Activated CD4-positive, alpha-beta T cell treated with anti-CD3 and anti-CD28 coated beads, Interleukin-10, Interleukin-2, amounts not matched to agents 100 ng/mL and 50 ng/mL, durations not matched to agents 16 hours and 8 hours (primary cell): ENCODE measurements at places on chromosomes 13 and 19.
A peak's percentile ranks its signal among the peaks of the same experiment; 100 is the strongest.

GRCh38 chr19:23758187-23759074 lies at the start of gene ZNF681:
Gene ZNF681 (minus strand): TSS chr19:23758891. CDS start chr19:23758749, 142 bp downstream.
- peak; percentile 94 for DNase-seq

- no peak for DNase-seq
Measured at GRCh38 chr13:29733147-29733611, 117.2 kb downstream of the UBL3 start.

DNA sequence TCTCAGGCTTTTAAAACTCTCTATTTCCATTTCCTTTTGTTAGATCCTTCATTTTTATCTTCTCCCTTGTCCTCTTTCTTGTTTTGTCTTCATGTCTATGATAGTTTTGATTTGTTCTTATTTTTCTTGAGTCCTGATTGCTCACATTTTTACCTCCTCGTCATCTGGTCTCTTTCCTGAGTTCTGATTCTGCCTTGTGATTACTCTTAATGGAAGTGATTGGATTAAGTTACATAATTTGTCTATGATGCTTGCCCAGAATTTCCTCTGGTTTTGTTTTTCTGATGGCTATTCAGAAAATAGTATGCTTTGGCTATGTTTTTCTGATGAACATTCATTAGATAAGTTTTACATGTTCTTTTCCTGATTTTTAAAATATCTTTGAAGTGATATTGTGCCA lies 102.6 kb downstream of the DNAJC3 start:
- DNase-seq: no peak

DNA sequence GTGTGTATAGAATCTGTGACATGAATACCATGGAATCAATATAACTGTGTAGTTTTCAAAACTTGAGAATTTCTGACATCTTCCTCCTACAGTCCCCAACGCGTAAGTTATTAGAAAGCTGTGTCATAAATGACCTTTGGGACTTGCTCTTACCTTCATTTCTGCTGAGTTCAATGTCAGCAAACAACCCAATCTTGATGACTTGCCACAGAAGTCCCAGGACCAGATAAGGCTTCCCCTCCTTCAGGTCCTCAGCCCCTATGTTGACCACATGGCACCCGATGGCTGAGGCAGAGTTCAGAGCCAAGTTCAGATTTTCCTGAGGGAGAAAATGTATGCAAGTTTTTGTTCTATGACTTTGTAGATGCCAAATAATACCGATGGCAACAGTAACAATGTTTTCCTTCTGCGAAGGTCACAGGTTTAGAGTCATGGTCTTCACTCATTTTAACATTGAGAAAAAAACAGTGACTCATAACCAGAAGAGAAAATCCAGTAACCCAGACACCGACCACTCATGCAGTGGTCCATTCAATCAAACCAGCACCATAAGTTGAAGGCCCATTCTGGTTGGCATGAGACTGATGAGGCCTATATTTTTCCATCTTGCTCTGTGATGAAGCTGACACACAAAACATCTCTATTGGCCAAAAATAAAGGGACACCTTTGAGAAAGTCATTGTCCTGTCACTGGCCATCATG lies 29.2 kb downstream of the LCP1 start:
- DNase-seq: no peak

- DNase-seq: no peak
Measured at GRCh38 chr13:98979012-98979660, 1.3 kb upstream of the DOCK9 start.

- DNase-seq: no peak
Measured at GRCh38 chr19:12885749-12886650, 1.0 kb downstream of the KLF1 start.

GRCh38 chr13:34708566-34709313 lies 233.3 kb upstream of the NBEA start:
- DNase-seq: no peak

- DNase-seq: no peak
Measured at GRCh38 chr13:114258589-114258988, 22.8 kb upstream of the UPF3A start.

DNA sequence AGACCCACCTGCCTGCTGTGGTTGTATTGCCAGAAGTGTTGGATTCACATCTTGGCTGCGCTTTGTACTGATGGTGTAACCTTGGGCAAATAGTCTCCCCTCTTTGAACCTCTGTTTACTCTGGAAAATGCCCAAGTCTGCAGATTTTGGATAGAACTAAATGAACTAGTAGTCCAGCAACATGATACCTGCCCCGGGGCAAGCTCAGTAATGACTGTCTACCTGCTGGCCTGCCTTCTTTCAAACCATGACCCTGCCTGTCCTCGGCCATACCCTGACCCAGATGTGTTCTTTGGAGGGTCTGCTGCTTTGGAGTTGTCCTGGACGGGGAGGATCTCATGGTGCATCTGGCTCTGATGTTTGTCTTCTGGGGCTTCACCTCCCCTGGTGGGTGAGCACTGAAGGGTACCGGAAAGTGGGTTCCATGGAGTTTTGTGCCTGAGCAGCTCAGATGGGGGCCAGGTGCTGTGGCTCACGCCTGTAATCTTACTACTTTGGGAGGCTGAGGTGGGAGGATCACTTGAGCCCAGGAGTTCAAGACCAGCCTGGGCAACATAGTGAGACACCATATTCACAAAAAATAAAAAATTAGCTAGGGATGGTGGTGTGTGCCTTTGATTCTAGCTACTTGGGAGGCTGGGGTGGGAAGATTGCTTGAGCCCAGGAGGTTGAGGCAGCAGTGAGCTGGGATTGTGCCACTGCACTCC lies 59.5 kb downstream of the TNFRSF19 start:
- DNase-seq: no peak

GRCh38 chr13:40024204-40024966 lies 368.9 kb downstream of the COG6 start:
- peak; percentile 52 for DNase-seq

DNA sequence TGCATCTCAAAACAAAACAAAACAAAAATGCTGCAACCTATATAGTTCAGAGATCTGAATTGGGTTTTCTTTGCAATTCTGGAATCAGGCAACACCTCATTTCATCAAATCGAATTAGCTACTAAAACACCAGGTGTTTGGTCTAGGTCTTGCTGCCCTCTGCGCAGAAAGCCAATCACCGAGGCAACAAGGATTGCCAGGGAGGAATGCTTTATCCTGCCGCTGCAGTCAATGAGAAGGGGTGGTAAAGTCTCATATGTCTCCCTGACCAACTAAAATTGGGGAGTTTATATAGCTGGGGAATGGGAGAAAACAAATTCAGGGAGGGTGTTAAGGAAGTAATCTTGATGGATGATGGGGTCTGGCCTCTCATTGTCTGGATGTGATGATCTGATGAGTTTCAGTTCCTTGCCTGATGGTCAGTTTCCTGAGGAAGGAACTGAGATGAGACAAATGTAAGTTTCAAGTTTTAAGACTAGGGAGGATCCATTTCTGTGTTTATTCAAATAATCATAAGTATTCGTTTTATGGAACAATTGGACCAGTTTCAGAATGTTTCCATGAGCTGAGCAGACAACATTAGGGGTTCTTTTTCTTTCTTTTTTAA lies 5.0 kb upstream of the YJU2 start:
- DNase-seq: no peak

DNA sequence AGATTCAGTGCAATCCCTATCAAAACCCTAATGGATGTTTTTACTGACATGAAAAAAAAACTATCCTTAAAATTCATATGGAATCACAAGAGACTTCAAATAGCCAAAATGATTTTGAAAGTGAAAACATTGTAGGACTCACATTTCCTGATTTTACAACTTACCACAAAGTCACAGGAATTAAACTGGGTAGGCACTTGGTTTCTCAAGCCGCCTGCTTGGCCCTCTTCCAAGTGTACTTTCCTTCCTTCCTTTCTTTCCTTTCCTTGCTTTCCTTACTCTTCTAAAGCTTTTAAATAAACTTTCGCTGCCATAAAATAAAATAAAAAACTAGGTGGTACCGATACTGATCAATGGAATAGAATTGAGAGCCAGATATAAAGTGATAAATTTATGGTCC lies 21.0 kb upstream of the CD33 start:
- DNase-seq: no peak

DNA sequence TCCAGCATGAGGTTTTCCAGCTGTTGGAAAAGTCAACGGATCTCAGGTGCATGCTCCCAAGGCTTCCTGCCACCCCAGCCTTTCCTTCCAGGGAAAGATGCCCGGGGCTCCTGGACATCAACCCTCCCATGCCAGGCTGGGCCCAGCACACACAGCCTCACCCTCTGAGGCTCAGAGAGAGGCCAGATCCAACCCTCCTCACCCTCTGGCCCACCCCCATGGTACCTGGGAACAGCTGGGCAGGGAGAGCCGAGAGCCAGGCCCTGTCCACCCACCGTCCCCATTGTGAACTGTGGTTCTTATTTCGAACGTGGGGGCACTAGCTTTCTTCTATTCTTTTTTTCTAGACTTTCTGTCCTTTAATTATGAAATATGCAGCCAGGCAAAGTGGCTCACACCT lies 9.9 kb upstream of the CCNP start:
- no peak for DNase-seq

DNA sequence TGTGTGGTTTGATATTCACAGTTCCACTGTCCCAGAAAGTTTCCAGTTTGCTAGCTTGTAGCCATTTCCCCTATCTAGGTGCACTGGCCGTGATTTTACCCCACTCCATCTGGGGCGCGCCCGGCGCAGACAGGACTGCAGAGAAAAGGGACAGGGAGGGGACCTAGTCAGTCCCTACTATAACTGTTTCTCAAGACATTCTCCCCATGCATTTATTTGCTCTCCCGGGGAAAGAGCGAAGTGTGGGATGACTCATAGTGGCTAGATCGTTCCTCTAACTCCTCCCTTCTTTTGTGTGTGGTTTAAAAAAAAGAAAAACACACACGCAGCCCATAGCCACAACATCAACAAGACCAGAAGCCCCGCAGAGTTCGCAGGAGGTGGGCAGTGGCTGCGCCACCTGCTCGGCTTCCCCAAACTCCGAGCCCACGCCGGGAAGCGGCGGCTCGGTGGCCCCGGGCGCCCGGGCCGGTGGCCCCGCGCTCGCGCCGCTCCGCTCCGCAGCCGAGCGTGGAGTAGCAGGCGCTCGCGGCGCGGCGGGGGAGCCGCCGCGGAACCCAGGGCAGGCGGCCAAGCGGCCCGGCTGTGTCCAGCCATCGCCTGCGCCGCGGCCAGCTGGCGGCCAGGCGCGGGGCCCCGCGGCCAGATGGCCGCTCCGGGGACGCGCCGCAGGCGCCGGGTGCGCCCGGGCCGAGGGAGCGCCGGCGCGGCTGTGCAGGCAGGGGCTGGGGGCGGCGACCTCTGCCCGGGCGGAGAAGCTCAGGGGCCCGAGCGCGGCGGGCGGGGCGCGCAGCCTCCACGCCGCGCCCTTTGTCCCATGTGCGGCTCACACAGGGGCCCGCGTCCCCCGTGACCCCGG lies 653 bp downstream of the TMTC4 start:
- peak; percentile 84 for DNase-seq

- DNase-seq: no peak
Measured at GRCh38 chr13:109366525-109366924, 419.9 kb downstream of the IRS2 start.

DNA sequence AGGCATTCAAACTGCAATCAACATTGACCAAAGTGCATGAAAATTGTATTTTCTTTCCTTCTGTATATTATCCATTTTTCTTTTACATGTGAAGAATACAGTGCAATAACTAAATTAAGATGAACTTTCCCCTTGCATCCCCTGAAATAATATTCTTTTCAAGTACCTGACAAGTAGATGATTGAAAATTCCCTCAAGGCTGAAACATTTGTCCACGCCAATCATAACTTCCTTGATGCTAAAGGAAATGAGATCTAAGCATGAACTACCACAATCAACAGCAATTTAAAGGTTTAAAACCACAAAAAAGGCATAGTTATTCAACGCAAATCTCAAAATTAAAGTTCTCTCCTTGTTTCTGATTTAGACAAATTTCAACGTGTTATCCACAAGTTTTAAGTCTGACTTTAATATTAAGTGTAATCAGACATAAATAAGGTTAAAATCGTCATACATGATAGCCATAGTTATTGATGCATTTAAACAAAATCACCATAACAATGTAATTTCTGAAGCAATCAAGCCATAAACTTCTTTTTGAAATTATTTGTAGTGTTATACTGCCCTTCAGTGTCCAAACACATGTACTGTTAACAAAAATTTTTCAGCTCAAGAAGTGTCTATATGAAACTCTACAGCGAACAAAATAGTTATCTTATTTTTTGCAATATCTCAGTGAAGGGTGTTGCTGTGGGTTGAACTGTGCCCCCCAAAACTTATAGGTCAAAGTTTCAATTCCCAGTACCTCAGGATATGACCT lies 169.5 kb downstream of the DCLK1 start:
- no peak for DNase-seq

GRCh38 chr19:15675560-15675959 lies 2.7 kb downstream of the CYP4F12 start:
- DNase-seq: no peak

GRCh38 chr19:39325778-39326665 lies 5.4 kb upstream of the LRFN1 start:
- DNase-seq: no peak

- DNase-seq: no peak
Measured at GRCh38 chr19:7665076-7665475, 3.8 kb upstream of the RETN start.

DNA sequence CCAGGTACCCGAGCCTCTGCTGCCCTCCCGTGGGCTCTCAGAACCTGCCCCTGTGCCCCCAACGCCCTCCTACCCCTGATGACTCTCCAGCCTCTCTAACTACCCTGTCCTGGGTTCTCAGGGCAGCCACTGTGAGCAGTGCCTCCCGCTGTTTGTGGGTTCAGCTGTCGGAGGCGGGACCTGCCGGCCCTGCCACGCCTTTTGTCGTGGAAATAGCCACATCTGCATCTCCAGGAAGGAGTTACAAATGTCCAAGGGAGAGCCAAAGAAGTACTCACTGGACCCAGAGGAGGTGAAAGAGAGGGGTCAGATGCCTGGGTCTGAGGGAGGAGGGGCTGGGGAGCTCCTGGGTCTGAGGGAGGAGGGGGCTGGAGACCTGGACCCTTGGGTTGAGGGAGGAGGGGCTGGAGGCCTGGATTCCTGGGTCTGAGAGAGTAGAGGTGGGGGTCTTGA lies 20.0 kb downstream of the CNFN start:
- DNase-seq: no peak

GRCh38 chr13:20446405-20446804 lies 79.3 kb downstream of the CRYL1 start:
- no peak for DNase-seq

GRCh38 chr19:45592366-45592765 lies 7.8 kb upstream of the OPA3 start:
- DNase-seq: no peak
